CD4-positive, alpha-beta memory T cell (primary cell): ENCODE measurements at places on chromosomes 4 and X. TPM values are rescaled to one million over a fixed set of nuclear protein-coding genes. Genes with fewer than 3 reads are reported as not detected.

DNA sequence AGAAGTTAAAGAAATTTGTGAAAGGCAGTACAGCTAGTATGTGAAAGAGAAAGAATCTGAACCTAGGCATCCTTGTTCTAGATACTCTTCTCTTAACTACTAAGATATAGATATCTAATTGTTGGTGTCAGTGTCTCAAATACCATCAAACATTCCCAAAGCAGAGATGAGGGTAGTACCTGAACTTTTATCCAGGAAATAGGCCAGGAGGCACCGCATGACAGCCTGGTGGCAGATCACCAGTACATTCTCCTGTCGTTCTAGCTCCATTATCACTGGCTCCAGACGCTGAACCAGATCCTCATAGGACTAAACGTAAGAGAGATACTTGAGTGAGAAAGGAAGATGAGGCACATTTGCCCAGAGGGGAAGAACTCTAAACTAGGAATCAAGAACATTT lies 16.8 kb downstream of the TRO start:
- no peak for DNase-seq

GRCh38 chrX:6732101-6732500 lies 197.2 kb upstream of the VCX3A start:
- DNase-seq: no peak

GRCh38 chr4:80967346-80967745 lies 63.2 kb upstream of the BMP3 start:
- DNase-seq: no peak

The AWAT2 gene
- not detected for polyA plus RNA-seq

The ADGRG2 gene
- not detected for polyA plus RNA-seq
